Stimulated activated CD4-positive, alpha-beta T cell treated with anti-CD3 and anti-CD28 coated beads, Interleukin-12 subunit alpha, Interleukin-12 subunit beta, amount 100 ng/mL, for 4 hours (primary cell): ENCODE measurements at places on chromosomes 1 and 21.

DNA sequence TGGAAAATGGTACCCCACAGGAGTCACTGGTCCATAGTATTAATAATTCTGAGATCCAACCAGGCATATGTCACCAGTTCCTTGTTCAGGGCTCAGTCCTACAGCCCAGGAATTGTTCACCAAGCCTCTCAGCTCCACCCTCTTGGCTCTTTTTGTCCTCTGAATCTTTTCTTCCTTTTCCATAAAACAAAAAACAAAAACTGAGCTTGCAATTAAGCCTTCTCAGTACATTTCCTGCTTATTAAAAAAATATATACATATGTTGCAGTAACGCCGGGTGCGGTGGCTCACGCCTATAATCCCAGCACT, 23.4 kb upstream of the KIF1B start:
- no peak for DNase-seq

- no peak for DNase-seq
Measured at GRCh38 chr1:99270646-99271045, 6.4 kb downstream of the PLPPR4 start.

DNA sequence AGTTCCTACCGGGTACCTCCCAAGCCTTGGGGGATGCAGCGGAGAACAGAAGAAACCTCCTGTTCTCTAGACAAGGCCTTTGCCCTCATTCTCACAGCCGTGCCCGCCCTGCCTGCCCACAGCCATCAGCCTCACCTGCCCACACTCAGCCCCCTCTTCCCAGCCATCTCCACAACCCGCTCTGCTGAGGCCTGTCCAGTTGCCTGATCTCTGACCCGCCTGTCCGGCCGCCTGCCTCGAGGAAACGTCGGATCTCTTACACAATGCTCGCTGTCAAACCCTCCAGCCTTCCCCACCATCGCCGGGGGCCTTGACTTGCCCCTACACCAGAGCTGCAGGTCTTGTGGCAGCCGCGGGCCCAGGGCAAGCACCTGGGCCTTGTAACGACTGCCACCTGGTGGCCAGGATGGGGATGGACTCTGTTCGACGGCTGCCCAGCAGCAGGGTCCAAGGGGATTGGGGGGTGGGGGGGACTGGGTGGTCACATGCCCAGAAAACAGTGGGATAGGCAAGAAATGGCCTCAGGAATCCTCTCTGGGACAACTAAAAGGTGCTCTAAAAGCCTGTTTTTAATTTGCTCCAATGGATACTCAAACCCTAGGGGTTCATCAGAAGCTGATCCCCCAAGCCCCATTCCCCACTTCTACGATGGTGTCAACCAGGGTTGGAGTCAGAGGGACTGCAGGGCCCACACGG, 31.0 kb downstream of the SLC45A1 start:
- peak; percentile 70 for DNase-seq

DNA sequence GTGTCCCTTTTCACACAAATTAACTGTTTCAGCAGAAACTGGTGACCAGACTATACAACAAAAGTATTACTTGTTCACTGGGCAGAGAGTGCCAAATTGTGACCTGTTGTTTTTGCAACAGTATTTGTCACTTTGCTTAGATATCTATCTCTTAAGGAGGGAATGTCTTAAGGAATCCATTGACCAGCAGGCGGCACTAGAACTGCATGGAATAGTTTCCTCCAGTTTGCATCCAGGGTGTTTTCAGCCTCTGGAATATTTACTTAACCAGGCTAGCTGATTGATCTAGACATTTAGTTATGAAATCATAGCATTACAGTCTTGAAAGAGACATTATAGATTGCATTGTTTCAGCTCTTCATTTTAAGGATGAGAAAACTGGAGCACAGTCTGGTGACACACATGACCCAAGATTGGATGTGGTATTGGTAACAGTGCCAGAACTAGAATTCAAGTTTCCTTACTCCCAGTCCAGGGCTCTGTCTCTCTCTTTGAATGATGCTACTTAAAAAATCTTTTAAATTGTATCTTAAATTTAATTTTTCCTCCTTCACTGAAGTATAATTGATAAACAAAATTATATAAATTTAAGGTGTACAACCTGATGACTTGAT, 16.9 kb downstream of the RPTN start:
- no peak for DNase-seq

DNA sequence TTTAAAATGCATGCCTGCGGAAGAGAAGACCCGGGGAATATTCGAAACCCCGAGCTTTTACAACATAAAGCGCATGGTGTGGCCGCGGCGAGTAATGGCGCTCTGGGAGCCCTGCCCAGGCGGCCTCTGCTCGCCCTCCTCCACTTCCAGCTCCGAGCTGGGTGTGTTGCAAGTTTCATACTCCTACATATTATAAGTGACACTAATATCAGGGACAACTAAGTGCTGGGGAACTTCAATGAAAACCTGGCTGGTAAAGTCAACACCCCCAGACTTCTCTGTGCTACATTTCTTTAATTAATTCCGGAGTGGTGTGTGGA, 11.8 kb downstream of the SIM2 start:
- no peak for DNase-seq

GRCh38 chr1:198499588-198499987, 40.9 kb downstream of the ATP6V1G3 start:
- DNase-seq, result no peak

GRCh38 chr1:26138974-26139558, 19.8 kb upstream of the FAM110D start:
- DNase-seq, result no peak

DNA sequence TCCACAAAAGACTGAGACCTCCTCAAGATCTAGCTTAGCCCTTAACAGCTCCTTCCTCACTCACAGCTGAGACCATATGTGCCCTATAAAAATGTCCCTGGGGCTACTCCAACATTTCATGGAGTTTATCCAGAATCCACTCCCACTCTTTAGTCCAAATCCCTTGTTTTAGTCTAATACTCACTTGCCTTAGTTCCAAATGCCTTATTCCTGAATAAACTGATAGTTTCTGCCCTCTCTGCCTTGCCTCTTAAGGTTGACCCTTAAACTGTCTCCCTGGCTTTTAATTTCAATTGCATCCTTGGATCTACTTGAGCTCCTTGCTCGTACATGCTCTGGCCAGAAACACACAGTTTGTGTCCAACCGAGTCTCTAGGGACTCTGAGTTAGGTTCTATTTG, 47.3 kb upstream of the LYPLAL1 start:
- no peak for DNase-seq

DNA sequence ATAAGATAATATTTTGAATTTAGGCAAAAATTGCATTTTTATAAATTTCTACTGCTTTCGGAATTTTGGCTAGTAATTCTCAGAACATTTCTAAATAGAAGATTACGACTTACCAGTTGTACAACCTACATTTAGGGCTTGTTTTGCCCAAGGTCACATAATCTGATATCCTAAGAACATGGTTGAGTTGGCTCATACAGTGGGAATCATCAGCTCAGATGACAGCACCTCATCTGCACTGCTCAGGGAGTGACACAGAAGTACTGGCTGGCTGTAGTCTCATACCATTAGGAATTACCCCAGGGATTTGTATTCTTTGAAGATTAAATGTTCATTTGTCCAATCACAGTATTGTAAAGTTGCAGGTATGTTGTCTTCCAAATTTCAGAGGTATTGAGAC, 217.6 kb downstream of the ADGRL2 start:
- DNase-seq, result no peak

DNA sequence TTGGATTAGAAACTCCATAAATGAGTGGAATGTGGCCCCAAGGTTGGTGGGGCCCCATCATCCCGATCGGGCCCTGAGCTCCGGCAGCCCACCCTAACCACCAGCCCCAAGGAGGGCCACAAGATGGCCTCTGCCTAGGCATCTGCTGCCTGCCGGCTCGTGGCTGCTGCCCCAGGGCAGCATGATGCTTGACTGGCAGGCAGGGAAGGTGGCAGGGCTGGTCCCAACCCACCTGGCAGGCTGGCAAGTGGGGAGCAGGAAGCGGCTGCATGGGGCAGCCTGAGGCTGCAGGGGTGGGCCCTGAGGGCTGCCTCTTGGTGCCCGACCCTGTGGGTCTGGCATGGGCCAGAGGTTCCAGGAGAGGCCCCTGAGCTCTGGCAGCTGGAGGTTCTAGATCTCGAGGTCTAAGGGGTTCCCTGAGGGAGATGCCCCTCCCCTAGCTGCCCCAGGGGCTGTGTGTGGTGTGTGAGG, 760 bp upstream of the GJC2 start:
- DNase-seq, result no peak

DNA sequence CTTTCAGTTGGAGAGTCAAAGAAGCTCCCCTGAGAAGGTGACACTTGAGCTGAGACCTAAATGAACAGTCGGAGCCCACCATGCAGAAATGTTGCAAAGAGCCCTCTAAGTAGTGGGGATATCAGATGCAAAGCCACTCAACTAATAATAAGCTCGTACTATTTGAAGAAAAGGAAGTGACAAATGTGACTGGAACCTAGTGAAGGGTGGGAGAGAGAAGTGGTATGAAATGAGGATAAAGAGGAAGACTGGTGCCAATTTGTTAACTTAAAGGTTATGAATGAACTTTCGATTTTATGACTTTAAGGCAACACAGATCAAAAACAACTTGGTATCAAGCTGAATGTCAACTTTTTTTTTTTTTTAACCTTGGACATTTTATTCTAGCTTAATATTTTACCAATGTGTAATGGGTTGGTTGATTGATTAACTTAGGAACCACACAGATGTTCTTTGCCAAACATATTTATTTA, 14.7 kb downstream of the LYPLAL1 start:
- no peak for DNase-seq

- no peak for DNase-seq
Measured at GRCh38 chr1:54317084-54317483, 89.1 kb downstream of the SSBP3 start.

GRCh38 chr1:119865627-119866026, 30.7 kb downstream of the ADAM30 start:
- no peak for DNase-seq

GRCh38 chr1:81550753-81551152, 250.0 kb upstream of the ADGRL2 start:
- no peak for DNase-seq

- DNase-seq, result no peak
Measured at GRCh38 chr1:8239039-8239305, 78.9 kb upstream of the SLC45A1 start.
